Sigmoid colon (tissue), 7 donors: ENCODE measurements at places on chromosomes 2 and 18. TPM values are rescaled to one million over a fixed set of nuclear protein-coding genes. Genes with fewer than 3 reads are reported as not detected.

NFATC1 gene
- 13.8 TPM for total RNA-seq

CXCR4 gene
- total RNA-seq = 5.0 TPM

ARHGEF4 gene
- total RNA-seq = 22.7 TPM

DNA sequence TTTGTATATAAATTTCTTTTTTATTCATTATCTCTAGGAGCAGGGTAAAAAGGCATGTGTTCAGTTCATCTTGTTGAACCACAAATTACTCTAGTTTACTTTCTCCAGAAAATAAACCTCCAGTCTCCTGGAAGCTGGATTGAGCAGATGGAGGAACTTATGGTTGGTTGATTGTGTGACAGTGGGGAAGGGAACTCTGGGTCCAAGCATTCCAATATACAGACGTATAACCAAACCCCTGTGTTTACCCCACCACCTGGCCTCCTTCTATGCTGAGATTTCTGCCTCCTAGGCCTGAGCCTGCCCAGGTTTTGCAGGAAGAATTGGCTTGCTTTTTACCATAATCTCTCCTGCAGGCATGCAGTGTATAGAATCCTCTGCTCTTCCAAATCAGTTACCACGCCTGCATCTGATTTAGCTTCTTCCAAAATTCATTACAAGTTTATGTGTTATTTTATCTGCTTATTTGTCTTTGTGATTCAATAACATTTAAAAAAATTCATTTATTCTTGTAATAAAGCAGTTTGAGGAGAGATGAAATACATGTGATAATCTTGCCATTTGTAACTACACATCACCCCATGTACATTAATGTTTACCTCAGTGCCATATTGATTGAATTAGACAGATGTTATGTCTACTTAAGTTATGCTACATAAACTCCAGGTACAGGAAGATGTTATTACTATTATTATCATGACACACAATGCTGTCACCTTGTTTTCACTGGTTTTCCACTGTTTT is 2.5 kb upstream of the RAB27B start:
- H3K4me3 ChIP-seq = no peak overlapping the region
- H3K27me3 ChIP-seq = no peaks in the 10 kb centered on the region
- no peak overlapping the region for H3K27ac ChIP-seq
- DNase-seq = no peak
- no peaks in the 10 kb centered on the region for H3K36me3 ChIP-seq

DNA sequence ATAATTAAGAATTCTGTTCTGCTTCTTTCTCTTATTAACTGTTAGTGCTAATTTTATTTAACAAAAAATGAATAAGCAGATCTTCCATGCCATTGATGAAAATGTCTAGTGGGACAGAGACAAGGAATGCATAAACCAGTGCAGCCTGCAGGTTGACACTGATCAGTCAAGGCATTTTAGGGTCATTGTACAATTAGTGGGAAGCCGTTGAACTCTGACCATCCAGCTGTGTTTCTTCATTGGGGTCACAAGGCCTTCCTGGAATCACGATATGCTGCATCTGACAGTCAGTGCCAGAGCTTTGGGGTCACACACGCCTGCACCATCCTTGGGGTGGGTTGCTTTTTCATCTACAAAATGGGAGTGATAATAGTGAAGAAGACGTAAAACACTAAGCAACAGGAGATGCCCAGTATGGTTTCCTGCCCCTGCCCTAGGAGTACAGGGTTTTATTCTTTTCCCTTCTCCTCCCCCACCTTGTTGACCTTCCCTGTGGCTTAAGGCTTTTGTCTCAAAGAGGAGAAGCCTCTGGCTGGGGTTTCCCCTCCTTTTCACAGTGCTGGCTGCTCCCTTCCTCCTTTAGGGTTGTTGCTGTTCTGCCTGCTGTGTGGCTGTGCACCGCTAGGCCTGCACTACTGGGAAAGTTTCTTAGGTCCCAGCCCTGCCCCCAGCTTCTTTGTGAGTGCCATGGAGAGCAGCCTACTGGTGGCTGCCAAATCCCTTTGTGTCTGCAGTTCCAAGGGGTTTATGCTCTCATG is 245.6 kb downstream of the TPGS2 start:
- no peak for DNase-seq
- H3K4me3 ChIP-seq = no peak overlapping the region
- H3K36me3 ChIP-seq = no peaks in the 10 kb centered on the region
- no peaks in the 10 kb centered on the region for H3K4me1 ChIP-seq
- H3K27ac ChIP-seq = no peak overlapping the region

- no peak for DNase-seq
- H3K4me3 ChIP-seq = no peak overlapping the region
- peaks cover 4% of the 10 kb centered on the region for H3K4me1 ChIP-seq
- H3K27ac ChIP-seq = no peak overlapping the region
Observed at GRCh38 chr2:236536727-236537398, 32.8 kb upstream of the ACKR3 start.

DNA sequence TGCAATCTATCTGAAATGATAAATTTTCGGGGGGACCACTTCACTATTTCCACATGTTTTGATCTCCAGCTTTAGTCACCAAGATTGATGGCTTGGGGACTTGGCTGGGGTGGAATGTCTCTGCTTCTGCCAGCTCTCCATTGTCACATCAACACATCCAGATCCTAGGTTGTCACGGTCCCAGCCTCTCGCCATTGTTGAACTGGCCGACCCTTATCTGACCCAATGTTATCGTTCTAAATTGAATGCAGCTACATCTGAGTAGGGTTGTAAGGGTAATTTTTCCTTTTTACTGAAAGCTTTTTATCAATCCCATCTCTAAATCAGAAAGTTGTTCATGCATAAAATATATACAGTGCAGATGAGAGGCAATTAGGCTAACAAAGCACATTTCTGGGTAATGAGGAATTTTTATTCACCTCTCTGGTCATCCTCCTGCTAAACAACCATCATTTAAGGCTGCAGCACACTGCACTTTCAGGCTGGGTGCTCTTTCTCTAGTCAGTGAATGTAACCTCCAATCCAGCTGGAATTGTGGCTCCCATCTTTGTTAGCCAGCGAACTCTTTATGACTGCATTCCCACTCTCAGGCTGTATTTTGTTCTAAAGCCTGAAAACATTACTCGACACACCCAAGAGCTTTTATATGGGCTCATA is 128.2 kb downstream of the COL4A4 start:
- H3K27me3 ChIP-seq = no peaks in the 10 kb centered on the region
- no peaks in the 10 kb centered on the region for H3K4me1 ChIP-seq
- H3K4me3 ChIP-seq = no peak overlapping the region
- H3K27ac ChIP-seq = no peak overlapping the region
- DNase-seq = no peak

GRCh38 chr2:60262178-60262577 is 291.3 kb downstream of the BCL11A start:
- no peak for DNase-seq
- no peak overlapping the region for H3K27ac ChIP-seq
- peaks cover 5% of the 10 kb centered on the region for H3K4me1 ChIP-seq
- H3K27me3 ChIP-seq = no peaks in the 10 kb centered on the region
- H3K4me3 ChIP-seq = no peak overlapping the region
